ENCODE measurements at places on chromosomes 3 and 15. TPM values are rescaled to one million over a fixed set of nuclear protein-coding genes. Genes with fewer than 3 reads are reported as not detected.
A peak's percentile ranks its signal among the peaks of the same experiment; 100 is the strongest.

GRCh38 chr3:58998476-58999117 lies 51.2 kb downstream of the CFAP20DC start:
- peak; percentile 50 for DNase-seq

DNA sequence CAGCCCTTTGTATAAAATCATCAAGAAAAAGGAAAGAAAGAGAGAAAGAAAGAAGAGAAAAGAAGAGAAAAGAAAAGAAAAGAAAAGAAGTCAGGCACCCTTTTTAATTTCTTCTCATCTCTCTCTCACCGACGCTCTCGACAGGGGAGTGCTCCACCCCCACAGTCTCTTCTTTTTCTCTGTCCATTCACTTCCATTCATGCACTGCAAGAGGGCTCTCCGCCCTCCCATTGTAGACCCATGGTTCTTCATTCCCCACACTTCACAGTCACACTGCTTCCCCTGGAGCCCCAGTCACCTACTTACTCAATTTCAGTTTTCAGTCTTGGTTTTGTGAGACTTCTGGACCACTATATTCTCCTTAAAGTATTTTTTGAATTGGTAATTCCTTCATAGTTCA lies 254.7 kb downstream of the SOX2 start:
- no peak for DNase-seq

GRCh38 chr3:157263027-157263426 lies 103.1 kb upstream of the CCNL1 start:
- no peak for DNase-seq

DNA sequence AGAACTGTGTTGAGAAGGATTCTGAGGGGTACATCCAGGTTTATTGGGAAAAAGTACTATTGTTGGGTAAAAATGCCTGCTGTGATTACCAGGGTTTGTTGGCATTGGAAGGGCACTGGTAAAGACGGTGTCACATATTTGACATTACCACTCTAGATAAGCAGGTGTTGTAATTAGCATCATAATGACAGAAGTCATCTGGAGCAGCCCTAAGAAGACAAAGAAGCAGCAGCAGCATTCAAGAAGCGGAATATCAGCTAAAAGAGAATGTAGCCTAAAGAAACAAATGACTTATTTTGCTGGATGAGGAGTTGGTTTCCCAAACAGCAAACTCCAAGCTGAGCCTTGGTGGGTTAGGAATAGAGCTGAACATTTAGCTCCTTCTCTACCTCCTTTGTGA lies 30.5 kb upstream of the ZFAND6 start:
- no peak for DNase-seq

- DNase-seq: no peak
Measured at GRCh38 chr3:147377412-147378367, 28.7 kb downstream of the ZIC4 start.

GRCh38 chr3:141413801-141414689 lies 45.7 kb downstream of the ZBTB38 start:
- peak; percentile 62 for DNase-seq

GRCh38 chr3:6716420-6716819 lies 144.5 kb upstream of the GRM7 start:
- DNase-seq: no peak

GRCh38 chr3:11154036-11154952 lies at the start of gene HRH1:
TSS of gene HRH1 (plus strand) at chr3:11154493. CDS start at chr3:11259038, 104,545 bp downstream.
- DNase-seq: no peak

DNA sequence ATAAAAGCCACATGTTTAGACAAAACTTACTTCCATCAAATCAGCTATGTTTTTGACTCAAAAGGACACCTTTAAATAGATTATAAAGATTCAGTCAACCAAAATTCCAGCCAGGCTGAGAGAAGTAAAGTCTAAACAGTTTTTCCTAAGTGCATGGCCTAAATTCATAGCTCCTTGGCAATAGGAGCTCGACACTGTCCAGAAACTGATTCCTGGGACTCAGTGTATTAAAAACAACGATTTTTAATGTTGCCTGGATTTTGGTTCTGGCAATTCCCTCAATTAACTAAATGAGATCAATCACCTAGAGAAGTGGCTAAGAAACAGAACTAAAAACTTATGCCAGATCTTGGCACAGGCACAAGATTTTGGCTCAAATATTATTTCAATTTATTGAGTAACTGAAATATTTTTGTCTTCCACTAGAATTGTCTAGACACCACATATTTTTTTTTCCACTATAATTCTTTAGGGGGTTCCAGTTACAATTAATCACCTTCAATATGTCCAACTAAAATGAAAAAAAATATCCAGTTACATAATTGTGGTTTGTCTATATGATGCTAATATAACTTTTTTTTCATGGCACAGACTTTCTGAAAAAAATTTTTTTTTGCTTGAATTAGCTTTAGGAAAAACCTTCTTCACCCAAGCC lies 135.9 kb downstream of the TFDP2 start:
- DNase-seq: no peak

DNA sequence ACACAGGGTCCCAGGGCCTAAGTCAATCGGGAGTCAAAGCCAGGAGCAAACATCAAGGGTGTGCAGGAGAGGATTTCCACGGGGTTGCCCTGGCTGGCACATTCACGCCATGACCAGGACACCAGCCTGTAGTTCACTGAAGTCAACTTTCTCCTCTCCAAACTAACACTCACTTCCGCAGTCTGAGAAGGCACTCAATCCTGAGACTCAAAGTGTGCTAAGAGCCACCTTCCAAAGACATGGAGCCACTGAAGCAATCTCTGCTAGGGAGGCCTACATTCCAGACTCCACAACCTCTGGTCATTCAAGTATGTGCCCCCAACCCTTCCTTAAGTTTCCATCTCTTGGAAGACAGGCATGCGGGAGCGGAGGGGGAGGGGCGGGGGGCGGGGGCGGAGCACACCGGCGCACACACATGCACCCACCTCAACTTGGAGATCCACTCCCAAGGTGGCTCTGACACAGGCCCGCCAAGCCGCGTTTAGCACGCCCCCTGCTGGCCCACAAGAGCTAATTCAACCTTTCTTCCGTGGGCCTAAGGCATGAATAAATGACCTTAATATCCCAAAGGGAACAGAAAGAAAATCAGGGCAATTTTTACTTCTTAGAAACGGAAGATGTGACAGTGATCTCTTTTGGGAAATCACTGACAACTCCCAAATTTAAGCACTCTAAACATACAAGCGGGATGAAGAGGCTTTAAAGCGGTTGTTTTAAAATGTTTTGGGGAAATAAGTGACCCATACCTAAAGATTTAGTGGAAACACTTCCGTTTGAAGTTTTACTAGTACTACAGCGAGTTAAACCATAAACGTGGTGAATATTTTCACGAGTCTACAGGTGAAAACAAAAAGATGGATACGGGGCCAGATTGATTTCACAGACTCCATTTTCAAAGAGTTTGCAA lies 162.5 kb upstream of the CHRNA7 start:
- DNase-seq: peak; percentile 71

- no peak for DNase-seq
Measured at GRCh38 chr15:43998607-43999006, 171.8 kb downstream of the WDR76 start.

DNA sequence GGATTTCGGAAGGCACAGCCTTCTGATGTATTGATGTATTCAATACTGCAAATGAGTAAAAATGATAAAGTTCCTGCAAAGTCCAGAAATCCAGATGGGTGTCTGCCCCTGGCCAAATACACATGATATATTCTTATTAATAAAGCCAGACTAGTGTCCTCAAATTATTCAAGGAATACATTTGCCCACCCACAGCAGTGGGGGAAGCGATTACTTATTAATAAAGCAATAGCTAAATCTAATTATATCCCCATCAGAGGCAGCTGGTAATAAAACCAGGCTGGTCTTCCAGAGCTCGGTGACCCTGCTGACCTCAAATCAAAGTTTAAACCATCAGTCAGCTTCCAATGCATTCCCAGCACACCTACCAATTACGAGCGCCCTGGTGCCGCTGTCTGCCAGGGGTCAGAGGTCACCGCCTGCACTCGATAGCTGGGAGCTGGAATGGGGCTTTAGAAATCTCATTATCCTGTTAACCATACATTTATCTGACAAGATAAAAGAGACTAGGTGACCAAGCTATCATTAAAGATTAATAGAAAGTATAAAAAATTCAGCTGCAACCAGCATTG lies 330.3 kb downstream of the UACA start:
- no peak for DNase-seq

GRCh38 chr3:10189557-10190354 lies 25.0 kb downstream of the IRAK2 start:
- peak; percentile 77 for DNase-seq

DNA sequence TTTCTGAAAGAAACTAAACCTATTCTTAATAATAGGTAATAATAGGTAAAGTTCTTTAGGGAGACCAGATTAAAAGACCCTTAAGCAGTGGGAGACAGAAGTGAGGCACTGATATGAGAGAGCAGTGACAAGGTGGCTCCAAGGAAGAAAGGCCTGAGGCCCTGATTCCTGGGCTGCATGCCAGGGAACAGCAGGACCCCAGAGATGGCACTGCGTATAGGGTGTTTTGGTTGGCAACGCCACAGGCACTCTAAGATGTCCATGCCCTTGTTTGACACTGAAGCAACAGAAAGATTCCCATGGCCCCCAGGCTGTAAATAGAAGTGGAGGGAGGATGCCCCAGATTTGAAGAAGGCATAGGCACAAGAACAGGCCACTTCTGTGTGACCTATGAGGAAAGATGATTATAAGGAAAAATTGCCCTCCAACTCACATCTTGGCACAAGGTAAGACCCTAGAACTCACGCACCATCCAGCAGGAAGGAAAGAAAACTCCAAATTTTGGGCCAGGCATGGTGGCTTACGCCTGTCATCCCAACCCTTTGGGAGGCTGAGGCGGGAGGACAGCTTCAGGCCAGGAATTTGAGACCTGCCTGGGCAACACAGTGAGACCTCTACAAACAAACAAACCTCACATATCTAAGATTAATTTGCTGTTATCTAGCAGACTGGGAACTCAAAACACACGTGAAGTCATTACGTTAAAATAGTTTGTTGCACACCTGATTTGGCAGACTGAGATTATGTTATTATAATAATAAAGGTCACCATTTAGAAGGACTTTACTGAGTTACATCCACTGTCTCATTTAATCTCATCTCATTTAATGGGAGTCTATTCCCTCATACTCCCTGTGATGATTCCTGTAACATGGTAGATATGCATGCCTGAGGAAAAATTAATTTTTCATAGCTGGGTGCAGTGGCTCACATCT lies 10.5 kb upstream of the BLM start:
- no peak for DNase-seq

DNA sequence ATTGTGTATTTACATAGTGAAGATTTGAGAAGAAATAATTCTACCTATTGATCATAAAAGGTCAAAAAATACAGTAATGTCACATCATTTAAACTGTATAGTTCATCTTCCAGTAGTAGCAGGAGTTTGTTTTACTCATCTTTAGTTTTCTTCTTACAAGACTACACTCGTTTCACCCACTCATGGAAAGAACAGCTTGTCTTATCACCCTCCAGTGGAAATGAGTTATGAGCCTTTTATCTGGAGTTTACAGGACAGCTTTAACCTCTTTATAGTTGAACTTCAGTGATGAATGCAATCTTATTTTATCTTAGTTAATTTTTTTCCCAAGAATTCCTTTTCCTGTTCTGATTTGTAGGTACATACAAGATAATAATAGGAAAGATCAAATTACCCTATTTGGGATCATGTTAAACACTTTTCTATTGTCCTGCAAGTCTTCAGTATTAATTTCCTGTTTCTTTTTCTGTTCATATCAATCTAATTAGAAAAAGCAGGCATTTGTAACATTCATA lies 36.8 kb downstream of the RBMS3 start:
- no peak for DNase-seq

GRCh38 chr3:40152482-40153133 lies 156.9 kb upstream of the EIF1B start:
- no peak for DNase-seq

GRCh38 chr3:101038880-101039279 lies 45.7 kb upstream of the ABI3BP start:
- DNase-seq: no peak

- no peak for DNase-seq
Measured at GRCh38 chr3:71862371-71863140, 77.6 kb upstream of the PROK2 start.

DNA sequence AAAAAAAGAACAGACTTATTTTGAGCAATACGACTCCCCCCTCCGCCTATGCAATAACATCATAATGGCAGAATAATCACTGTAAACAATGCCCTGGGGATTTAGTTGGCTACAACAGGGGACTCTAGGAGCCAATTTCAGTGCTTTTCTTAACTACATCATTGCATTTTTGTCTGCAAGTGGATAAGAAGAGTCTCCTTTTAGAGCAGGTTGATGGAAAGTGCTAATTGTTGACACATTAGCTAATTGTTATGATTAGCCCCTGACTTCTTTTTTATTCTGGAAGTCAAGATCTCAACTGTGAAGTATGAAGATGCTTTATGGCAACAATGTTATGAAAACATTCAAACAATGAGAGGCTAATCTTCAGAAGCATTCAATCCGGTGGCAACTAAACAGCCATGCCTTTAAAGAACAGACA lies 121.2 kb downstream of the MECOM start:
- DNase-seq: no peak

The CFAP100 gene
- total RNA-seq: not detected

The LIPH gene
- not detected for total RNA-seq

The TMC3 gene
- total RNA-seq: not detected

The PIF1 gene
- 23.6 TPM for total RNA-seq

The CSTA gene
- not detected for total RNA-seq

The AMIGO3 gene
- total RNA-seq: not detected

The LRRK1 gene
- total RNA-seq: 0.41 TPM
